ENCODE measurements at places on chromosomes 1 and 21.

DNA sequence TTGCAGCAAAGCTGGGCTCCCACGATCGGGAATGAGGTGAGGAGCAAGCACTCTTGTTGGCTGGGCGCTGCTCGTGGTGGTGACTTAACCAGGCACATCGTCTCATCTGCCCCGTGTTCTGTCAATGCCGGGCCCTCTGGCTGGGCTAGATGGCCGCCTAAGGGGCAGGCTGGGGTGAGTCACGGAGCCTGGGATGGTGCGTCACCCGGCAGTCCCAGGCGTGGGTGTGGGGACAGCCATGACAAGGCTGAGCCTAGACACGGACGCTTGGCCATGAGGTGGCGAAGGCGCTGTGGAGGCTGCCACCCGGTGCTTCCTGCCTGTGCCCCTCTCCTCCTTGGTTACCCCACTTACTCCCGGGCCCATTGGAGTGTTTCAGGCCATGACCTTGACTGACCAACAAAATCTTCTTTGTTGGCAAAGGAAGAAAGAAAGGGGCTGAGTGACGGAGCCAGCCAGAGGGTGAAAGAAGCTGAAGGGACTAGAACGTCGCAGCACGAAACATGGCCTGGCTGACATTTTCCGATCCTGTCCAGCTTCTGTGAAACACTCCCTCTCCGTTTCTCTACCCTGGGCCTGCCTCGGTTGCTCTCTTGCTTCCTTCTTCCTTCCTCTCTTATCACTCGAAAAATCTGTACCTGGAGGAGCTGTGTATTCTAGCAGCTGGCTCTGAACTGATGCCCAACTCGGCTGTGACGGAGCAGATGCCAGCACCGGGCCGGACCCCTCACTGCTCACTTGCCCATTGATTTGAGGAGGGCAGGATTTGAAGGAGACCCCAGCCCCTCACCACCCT lies 596 bp downstream of the CD247 start:
- no peak for DNase-seq

GRCh38 chr1:26530895-26531598 lies 1.5 kb downstream of the RPS6KA1 start:
- peak; percentile 73 for DNase-seq

DNA sequence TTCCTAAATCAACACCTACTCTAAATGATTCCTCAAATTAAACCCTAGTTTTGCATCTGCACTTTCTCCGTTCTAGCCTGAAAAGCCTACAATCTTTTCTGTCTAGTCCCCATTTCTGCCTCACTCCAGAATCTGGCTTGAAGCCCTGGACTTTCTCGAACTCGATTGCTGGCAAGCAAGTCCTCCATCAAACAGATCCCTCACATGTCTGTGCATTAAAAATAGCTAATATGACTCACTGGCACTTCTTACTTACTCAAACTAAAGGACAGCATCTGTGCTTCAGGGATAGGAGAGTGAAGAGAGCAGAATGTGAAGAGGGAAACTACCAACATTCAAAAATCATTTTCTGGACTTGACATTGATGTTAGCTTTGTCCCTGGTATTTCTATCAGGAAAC lies 51.8 kb upstream of the CXADR start:
- peak; percentile 50 for DNase-seq

- DNase-seq, result peak; percentile 99
These were observed 170.8 kb downstream of the NFIA start for GRCh38 chr1:61253059-61253735.

- no peak for DNase-seq
These were observed 34.1 kb downstream of the AGT start for GRCh38 chr1:230679825-230680224.

DNA sequence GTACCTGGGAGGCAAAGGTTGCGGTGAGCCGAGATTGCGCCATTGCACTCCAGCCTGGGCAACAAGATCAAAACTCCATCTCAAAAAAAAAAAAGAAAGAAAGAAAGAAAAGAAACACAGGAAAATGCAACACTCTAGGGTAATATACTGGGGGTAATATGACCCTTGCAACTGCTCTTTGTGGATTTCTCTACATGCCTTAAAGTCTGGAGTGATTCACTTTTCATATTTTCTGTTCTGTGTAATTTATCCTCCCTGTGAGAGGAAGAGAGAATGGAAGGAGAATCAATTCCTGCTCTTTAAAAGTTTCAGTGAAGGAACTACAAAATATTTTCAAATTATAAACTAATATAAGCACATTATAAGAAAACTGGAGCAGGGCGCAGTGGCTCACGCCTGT lies 22.7 kb downstream of the RIT1 start:
- no peak for DNase-seq

DNA sequence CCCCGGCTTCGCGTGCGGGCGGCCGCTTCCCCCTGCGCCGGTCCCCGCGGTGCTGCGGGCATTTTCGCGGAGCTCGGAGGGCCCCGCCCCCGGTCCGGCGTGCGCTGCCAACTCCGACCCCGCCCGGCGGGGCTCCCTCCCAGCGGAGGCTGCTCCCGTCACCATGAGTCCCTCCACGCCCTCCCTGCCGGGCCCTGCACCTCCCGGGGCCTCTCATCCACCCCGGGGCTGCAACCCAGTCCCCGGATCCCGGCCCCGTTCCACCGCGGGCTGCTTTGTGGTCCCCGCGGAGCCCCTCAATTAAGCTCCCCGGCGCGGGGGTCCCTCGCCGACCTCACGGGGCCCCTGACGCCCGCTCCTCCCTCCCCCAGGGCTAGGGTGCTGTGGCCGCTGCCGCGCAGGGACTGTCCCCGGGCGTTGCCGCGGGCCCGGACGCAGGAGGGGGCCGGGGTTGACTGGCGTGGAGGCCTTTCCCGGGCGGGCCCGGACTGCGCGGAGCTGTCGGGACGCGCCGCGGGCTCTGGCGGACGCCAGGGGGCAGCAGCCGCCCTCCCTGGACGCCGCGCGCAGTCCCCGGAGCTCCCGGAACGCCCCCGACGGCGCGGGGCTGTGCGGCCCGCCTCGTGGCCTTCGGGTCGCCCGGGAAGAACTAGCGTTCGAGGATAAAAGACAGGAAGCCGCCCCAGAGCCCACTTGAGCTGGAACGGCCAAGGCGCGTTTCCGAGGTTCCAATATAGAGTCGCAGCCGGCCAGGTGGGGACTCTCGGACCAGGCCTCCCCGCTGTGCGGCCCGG lies 159.2 kb downstream of the RUNX1 start:
- peak; percentile 86 for DNase-seq

DNA sequence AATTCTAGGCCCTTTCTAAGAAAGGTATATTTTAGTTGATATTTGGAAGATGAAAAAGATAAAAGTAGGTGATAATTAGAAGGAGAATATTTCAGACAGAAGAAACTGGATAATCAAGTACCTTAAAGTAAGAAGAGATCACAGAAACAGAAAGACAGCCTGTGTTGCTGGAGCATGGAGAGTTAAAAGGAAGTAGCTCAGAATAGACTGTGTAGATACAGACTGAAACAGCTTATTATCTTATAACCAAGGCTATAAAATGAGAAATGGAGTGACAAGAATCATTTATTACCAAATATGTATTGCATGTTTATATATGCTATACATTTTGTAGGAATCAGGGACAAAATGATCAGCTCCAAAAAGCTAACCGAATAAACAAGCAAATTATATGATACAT lies 1120.3 kb downstream of the BRINP3 start:
- peak; percentile 30 for DNase-seq

GRCh38 chr21:25234857-25235801 lies 372.2 kb downstream of the MRPL39 start:
- no peak for DNase-seq

- DNase-seq, result peak; percentile 69
These were observed 61.2 kb downstream of the TOR1AIP2 start for GRCh38 chr1:179816196-179816960.

- peak; percentile 17 for DNase-seq
These were observed 27.8 kb upstream of the SUMO3 start for GRCh38 chr21:44845418-44846223.

- no peak for DNase-seq
These were observed 7.8 kb upstream of the DDX20 start for GRCh38 chr1:111747947-111748346.

DNA sequence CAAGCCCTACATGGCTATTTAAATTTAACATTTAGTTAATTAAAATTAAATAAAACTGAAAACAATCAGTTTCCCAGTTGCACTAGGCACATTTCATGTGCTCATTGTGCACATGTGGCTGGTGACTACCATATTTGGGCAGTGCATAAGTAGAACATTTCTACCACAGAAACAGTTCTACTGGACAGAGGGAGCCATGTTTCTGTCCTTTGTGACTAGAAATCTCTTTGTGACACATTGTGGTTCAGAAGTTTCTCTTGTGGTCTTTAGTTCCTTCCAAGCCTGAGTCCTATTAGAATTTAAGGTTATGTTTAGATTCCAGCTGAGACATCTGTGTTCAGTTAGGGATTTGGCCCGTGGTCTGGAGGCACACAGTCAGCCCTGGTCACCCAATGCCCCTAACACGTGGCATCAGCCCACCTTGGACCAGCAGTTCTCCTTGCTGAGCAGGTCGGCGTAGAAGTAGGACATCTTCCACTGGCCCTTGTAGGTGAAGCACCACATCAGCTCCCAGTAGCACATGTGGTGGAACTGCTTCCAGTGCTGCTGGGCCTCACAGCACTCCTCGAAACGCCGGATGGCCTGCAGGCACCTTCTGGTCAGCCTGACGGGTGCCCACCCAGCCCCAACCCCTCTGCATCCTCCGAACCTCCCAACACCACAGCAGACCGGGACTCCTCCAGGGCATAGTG lies 29.1 kb downstream of the TTC39A start:
- no peak for DNase-seq

DNA sequence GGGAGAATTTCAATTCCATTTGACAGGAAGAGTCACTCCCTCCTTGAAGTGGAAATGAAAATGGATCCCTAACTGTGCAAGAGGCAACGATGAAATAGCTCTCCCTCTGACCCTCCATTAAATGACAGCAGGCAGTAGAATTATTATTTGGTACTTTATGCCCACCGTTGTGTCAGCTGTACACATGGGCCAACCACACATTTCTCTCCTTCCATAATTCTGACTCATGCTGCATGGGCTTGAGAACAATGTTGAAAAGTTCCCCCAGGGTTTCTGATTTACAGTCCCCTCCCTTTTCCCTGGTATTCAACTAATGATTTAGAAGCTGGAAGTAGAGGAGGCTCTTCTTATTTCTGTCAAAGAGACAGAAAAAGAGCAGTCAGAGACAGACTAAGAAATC lies 103.5 kb downstream of the RGS7 start:
- no peak for DNase-seq

DNA sequence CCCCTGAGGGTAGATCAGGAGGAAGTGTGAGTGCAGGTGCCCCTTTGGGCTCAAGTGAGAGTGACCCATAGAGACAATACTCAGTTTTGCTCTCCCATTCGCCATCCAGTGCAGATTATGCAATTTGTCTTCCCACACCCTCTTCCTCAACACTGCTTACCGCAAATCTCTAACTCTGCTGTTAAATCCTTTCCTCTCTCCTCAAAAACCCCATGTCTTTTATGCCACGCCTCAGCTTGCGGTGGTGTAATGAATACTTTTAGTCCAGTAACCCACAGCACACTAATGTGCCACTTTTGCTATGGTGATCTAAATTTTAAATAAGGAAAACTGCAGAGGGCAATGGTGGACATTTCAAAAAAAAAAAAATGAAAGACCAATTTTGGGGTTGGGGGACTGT lies 57.7 kb downstream of the PRRX1 start:
- no peak for DNase-seq

DNA sequence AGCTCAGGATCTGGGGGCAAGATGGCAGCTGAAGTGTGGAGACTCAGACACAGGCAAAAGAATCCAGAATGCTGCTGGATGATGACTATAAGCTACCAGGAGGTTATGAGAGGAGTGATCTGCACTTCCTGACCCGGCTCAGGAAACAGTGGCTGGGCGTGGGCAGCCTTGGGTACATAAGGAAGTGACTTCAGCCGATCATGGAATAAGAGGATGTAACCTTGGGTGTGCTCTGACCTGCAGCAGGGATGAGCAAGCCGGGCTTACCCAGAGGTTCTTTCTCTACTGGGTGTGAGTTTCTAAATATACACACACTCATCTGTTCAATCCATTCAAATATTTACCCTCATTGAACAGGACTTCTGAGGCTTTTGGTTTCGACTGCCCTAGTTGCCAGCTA lies 62.7 kb downstream of the CD34 start:
- peak; percentile 98 for DNase-seq

DNA sequence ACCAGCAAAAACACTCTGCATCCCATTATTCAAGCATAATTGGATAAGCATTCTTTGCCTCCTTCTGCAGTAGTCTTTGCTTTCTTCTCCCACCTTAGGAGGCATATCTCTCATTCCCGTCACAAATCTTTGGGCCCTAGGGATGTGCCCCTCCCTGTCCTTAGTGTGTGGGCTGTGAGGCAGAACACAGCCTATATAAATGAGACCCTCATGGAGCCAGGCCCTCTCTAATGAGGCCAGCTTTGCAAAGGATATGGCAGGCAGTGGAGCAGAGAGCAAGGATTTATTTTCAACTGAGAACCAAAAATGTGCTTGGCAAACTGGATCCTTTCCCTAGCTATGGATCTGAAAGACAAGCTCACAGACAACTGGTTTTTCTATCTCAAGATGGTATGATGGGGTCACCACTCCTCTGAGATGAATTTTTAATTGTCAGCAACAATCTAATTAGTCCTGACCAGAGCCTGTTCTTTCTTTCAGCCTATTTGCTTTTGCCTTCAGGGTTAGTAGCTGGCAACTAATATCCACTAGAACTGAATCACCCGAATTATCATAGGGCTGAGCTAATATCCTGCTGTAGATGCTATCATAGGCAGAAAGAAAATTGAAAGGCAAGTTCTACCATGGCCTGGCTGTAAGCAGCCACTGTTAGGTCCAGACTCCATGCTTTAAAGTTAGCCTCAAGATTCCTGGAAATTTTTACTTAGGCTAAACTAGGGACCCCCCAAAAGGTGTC lies 134.2 kb downstream of the SYT2 start:
- DNase-seq, result no peak

- no peak for DNase-seq
These were observed 163.2 kb upstream of the COL6A1 start for GRCh38 chr21:45818276-45818903.

- DNase-seq, result no peak
These were observed 121.2 kb downstream of the DISP1 start for GRCh38 chr1:222936042-222936441.

DNA sequence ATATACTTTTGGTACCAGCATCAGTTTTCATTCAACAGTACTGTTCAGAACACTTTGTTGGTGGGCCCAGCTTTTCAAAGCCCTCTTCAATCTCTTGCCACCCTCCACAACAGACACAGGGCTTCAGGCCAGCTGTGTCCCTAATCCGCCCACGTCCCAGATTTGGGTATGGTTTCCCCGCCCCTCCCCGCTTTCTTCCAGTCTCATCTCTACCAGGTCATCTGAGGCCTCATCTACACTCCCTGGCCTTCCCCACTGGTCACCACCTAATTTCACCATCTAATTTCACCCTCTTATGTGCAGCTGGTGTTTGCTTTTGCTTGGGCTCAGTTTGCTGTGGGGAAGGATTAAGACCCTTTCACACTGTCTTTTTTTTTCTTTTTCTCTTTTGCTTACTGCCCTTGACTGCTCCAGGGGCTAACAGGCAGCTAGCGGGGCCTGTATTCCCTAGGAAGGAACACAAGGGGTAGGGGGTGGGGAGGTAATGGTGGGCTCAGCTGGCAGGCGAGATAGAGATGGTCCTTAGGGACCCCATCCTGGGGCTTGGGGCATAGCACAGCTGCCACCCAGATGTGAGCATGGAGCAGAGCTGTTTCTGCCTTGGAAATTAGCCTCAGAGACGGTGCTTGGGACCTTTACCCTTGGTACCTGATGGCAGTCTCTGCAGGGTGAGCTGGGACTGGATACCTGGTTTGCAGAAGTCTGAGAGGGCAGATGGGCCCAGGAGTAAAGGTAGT lies 3.8 kb upstream of the EPB41 start:
- no peak for DNase-seq

Measured in DMS53 (cell line).